ENCODE measurements at places on chromosomes 12 and 14.

GRCh38 chr12:100372853-100373640, 16.2 kb downstream of the SLC17A8 start:
- no peak for DNase-seq

GRCh38 chr12:126419131-126419530, 1353.9 kb downstream of the AACS start:
- no peak for DNase-seq

DNA sequence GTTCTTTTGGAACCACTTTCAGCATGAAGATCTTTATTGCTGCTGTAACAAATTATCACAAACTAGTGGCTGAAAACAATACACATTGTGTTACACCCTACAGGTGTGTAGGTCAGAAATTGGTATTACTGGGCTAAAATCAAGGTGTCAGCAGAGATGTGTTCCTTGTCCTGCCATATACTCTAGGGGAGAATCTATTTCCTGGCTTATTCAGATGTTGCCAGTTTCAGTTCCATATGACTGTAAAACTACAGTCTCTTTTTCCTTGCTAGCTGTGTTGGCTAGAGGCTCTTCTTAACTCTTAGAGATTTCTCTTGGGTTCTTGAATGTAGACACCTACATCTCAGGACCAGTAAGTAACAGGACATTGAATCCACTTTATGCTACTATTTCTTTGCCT, 215.6 kb upstream of the PPFIA2 start:
- no peak for DNase-seq

- DNase-seq, result no peak
Observed at GRCh38 chr14:101491841-101492240, 69.5 kb upstream of the DIO3 start.

DNA sequence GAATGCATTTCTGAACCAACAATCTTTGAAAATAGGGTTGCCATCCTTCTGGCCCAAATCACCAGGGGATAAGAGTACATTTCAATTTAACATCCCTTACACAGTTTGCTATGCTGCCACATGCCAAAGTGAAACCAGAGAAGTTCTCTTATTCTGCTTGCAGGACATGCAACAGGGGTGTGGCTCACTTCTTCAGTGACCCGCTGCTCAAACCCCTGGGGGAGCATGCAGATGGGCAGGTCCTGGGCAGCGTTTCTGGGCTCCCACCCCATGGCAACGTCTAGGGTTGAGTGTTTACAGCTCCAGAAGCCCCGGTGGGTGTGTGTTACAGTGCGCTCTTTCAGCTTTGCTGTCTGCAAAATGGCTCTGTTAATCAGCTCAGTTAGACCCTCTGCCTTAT, 1306.3 kb upstream of the TMEM132C start:
- DNase-seq, result no peak

DNA sequence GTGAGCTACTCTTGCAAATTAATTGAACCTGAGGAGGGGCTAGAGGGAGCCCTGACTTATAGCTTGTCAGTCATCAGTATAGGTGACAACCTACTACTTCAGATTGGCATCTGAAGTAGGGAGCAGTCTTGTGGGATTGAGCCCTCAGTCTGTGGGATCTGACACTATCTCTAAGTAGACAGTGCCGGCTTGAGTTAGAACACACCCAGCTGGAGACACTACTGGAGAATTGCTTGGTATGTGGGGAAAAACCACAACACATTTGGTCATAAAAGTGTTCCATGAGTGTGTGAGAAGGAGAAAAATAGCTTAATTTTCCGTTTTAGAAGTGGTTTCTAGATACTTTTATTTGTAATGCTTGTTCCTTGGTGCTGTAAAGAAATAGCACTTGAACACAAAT, 30.5 kb upstream of the DDHD1 start:
- DNase-seq, result no peak

DNA sequence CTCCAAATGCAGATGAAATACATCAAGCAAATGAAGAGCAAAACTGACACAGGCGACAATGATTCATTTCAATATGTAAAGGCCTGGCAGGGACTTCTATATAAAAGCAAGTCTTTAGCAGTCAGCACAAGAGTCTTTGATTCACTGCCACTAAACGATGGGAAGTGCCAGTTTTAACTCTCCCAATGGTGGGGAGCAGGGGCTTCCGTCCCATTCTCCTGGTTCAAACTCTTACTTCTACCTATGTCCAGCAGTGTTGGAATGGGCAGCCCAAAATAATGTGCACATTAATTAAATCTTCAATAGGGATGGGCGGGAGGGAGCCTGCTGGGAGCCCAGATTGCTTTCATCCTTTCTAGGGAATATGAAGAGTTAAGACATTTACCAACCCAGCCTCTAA, 97.5 kb upstream of the MDM1 start:
- no peak for DNase-seq

DNA sequence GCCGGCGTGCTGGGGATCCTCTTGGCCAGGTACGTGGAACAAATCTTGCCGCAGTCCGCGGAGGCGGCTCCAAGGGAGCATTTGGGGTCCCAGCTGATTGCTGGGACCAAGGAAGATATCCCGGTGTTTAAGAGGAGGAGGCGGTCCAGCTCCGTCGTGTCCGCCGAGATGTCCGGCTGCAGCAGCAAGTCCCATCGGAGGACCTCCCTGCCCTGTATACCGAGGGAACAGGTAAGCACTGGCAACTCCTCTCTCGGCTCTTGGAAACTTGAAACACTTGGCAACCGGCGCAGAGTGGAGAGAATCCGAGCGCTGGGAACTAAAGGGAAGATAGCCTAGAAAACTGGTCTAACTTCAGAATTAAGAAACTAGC, 1.7 kb downstream of the PDE3A start:
- no peak for DNase-seq

GRCh38 chr14:32054536-32054935, 22.6 kb upstream of the ARHGAP5 start:
- no peak for DNase-seq

GRCh38 chr12:94114166-94114565, 34.2 kb upstream of the PLXNC1 start:
- DNase-seq, result no peak

Data from stimulated activated CD4-positive, alpha-beta T cell treated with anti-CD3 and anti-CD28 coated beads, Interleukin-12 subunit alpha, Interleukin-12 subunit beta, amount 100 ng/mL, for 24 hours (primary cell).